ENCODE measurements at places on chromosomes 4 and X. TPM values are rescaled to one million over a fixed set of nuclear protein-coding genes. Genes with fewer than 3 reads are reported as not detected.

- DNase-seq, result no peak
These were observed 12.6 kb downstream of the SHOX start for GRCh38 chrX:643241-643595.

DNA sequence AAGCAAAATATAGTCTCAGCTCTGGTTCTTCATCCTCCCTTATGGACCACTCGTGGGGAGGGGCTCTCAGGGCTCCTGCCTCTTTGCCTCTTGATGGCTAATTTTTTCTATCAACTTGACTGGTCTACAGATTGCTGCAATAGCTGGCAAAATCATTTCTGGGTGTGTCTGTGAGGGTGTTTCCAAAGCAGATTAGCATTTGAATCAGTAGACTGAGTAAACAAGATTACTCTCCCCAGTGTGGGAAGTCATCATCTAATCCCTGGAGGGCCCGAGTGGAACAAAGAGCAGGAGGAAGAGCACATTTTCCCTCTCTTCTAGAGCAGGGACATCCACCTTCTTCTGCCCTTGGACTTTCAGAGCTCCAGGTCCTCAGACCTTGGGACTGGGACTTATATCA lies 153.5 kb downstream of the STK32B start:
- DNase-seq, result no peak

DNA sequence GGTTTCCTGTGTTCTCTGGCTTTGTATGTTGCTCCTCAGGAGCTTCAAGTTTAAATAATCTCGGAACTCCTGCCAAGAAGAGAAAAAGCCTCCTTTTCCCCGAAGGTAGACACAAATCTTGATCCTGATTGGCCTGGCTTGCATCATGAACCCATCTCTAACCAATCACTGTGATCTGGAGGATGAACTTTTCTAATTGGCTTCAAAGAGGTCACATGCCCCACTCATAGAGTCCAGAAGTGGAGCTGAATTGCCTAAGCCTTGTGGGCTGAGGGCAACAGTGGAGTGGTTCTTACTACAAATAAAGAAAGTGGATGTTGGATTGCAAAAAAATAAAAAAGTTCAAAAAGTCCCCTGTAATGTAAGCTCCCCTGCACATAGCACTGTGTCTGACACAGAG lies 245.9 kb downstream of the MID1IP1 start:
- no peak for DNase-seq

The FDCSP gene
- total RNA-seq, result not detected

Data from adrenal gland (tissue), 19 donors.